Activated T-cell treated with anti-CD3 and anti-CD28 coated beads, Interleukin-2, amount 50 U/mL, for 4 hours (primary cell): ENCODE measurements at places on chromosomes 1 and 21. TPM values are rescaled to one million over a fixed set of nuclear protein-coding genes. Genes with fewer than 3 reads are reported as not detected.

Gene HAPLN2
- not detected for total RNA-seq

Gene CELA3A
- total RNA-seq, result 6.9 TPM

Gene ERG
- total RNA-seq, result not detected

Gene PRDM2
- total RNA-seq, result 43.2 TPM

Gene RNF2
- 27.2 TPM for total RNA-seq

Gene TRAPPC10
- total RNA-seq, result 44.8 TPM

Gene TMPRSS15
- not detected for total RNA-seq

Gene CASQ1
- not detected for total RNA-seq

Gene KCNJ15
- 0.29 TPM for total RNA-seq

Gene MYBPH
- total RNA-seq, result not detected

Gene FAM177B
- not detected for total RNA-seq

Gene PDE9A
- 4.7 TPM for total RNA-seq

Gene CFHR3
- total RNA-seq, result not detected

Gene SLC30A10
- total RNA-seq, result not detected

Gene PLA2G2D
- not detected for total RNA-seq

Gene RPTN
- total RNA-seq, result not detected

Gene SUSD4
- total RNA-seq, result 2.2 TPM
